ENCODE measurements at places on chromosomes 12 and 14.

- DNase-seq: no peak
These were observed 154.2 kb downstream of the CRADD start for GRCh38 chr12:93831374-93831773.

- no peak for DNase-seq
These were observed 112.8 kb downstream of the CHST11 start for GRCh38 chr12:104569346-104570173.

GRCh38 chr14:24251880-24252288, 9.5 kb upstream of the TINF2 start:
- no peak for DNase-seq

DNA sequence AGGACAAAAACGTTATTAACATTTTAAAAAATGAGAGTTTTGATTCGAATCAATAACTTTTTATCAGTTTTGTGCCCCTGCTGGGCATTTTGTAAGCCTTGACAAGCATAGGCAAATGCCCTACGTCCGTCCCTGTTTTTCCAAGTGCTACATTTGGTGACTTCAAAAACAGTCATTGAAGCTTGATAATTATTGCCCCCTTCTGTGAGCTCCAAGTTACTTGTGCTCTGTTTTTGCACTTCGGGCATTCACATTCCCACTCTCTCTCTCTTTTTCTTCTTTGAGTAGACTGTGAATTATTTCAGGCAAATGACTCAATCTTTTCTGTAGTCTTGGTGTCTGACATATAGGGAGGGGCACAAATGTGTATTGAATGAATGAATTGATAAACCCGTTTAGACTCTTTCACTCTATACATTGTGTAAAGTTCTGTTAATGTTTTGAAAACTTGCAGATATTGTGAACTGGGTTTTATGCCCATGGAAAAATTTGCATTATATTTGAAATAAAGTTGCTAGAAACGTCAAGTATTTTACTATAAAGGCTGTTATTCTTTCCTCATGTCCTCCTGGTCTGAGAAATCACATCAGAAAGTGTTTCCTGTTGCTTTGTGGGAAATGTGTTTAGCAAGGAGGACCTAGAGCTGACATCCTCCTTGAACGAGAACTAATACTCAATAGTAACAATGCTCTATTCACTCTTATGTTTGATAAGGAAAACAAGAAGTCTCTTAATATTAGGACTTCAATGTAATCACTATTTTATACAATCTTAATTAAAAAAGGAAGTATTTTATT, 1.4 kb downstream of the APAF1 start:
- no peak for DNase-seq

DNA sequence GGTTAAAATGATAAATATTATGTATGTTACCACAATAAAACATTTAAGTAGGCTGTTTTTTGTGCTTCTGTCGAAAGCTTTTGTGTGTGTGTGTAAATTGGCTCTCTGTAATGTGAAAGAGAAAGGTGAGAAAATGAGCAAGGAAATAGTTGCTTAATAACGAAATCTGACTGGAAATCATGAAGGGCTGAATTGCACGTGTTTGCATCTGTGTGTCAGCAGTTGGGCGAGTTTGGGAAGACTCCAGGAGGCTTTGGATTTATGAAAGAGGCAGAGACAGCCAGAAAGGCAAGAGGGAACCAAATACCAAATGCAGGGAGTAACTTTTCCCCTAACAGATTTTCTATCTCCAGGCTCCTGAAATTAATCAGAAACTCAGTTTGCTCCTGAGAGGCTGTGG, 47.2 kb upstream of the PLEKHG3 start:
- DNase-seq: no peak

- no peak for DNase-seq
These were observed 13.0 kb downstream of the SERPINA11 start for GRCh38 chr14:94439453-94440057.

Measured in NCI-H2171 treated with DMSO at 0.1 percent for 48 hours (cell line).